ENCODE measurements at places on chromosomes 16 and 17.
A peak's percentile ranks its signal among the peaks of the same experiment; 100 is the strongest.

- DNase-seq, result no peak
Observed at GRCh38 chr17:633641-634101, 81.0 kb downstream of the VPS53 start.

DNA sequence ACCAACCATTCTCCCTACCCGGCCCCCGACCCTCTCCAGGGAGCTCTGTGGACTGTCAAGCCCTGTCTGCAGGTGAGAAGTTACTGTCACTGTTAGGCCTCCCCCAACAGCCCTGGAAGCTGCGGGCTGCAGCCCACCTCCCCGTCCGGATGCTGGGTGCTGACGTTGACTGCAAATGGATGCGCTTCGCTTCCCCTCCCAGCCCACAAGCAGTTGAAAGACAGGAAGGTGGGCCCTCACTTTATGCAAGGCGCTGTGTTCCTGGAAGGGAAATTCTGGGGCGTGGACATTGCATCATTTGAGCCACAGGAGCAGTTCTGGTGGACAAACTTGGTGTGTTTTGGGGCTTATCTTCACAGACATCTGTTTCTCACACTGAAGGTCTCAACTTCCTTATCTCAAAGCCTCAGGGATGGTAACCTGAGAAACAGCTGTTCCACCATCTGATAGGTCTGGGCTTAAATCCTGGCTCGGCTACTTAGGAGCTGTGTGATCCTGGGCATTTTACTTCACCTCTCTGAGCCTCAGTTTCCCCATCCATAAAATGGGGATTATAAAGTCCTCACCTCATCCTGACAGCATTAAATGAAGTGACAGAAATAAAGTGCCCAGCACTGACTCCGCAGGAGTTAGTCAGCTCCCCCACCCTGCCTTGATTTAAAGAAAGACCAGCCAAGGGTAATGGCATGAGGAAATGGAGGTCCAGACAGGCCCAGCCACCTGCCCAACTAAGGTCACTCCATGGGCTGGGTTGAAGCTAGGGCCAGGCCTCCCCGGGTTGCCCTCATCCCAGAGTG lies 4.6 kb upstream of the DRC7 start:
- peak; percentile 11 for DNase-seq

DNA sequence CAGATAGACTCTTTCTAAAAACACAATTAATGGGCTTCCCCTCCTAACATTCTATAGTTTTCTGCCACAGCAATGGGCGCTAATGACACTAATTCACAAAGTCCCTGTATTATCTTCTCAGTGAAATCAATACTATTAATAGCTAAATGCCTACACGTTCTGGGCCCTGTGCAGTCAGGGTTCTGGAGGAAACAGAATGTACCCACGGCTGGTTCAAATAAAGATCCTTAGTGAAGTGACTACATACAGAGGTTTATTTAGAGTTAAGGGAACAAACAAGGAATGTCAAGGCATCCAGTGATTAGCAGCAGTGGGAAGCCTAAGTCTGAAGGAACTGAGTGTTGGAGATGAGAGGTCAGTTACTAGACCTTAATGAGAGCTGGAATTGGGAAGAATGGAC lies 43.5 kb upstream of the MTMR4 start:
- no peak for DNase-seq

DNA sequence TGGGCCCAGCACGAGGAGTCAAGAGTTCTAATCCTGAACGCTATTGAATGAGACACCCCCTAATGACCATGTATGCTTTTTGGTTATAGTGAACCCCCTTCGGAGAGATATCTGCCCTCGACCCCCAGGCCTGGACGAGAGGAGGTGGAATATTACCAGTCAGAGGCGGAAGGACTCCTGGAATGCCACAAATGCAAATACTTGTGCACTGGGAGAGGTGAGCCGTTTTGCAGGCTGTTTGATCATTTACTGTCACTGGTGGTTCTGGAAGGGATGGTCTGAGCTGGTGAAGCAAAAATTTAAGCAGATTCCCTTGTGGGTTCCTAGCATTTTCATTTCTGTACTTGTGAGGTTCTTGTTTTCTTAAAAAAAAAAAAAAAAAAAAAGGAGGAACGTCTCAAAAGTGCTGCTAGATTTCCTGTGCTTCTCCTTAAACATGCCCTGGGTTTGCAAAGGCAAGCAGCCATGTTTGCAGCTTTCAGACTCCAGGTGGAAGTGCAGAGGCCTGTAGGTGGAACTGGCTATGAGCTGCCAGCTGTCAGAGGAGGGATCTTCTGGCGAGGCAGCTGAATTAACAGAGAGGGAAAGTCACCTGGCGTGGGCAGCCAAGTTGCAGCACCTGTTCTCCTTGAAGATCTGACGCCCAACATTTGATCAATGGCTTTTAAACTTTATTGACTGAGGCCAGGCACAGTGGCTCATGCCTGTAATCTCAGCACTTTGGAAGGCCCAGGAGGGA lies 3.5 kb downstream of the MARVELD3 start:
- DNase-seq, result no peak

DNA sequence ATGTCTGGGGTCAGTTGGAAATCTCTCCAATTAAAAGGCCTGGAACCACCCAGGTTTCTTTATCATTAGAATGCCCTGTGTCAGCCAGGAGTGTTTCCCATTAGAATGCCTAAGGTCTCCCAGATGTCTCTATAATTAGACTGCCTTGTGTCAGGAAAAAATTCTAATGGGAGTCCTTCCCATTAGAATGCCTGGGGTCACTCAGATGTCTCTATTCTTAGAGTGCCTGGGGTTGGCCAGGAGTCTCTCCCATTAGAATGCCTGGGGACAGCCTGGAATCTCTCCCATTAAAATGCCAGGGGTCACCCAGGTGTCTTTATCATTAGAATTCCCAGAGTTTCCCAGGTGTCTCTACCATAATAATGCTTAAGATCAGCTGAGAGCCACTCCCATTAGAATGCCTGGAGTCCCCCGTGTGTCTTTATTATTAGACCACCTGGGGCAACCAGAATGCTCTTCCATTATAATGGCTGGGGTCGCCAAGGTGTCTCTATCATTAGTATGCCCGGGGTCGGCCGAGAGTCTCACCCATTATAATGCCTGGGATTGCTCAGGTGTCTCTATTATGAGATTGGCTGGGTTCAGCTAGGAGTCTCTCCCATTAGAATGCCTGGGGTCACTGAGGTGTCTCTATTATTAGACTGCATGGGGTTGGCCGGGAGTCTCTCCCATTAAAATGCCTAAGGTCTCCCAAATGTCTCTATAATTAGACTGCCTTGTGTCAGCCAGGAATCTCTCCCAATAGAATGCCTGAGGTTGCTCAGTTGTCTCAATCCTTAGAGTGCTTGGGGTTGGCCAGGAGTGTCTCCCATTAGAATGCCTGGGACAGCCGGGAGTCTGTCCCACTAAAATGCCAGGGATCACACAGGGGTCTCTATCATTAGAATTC lies 2254.6 kb downstream of the TP53TG3F start:
- DNase-seq, result no peak

- DNase-seq, result no peak
Observed at GRCh38 chr16:21584817-21585216, 14.6 kb upstream of the METTL9 start.

DNA sequence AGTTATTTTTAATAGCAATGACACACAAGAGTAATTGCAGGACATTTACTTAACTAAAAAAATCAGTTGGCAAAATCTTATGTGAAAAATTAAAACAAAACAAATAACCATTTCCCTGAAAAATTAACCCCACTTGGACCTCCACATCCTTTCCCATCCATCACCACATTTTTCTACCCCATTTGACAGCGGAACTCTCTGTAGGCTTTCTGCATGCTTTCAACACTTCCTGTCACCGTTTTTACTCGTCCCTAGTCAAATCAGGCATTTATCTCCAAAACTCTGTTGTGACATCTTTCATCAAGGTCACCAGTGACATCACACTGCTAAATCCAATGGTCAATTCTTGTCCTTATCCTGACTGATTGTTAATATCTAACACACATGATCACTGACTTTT lies 27.5 kb downstream of the KCNJ16 start:
- no peak for DNase-seq

DNA sequence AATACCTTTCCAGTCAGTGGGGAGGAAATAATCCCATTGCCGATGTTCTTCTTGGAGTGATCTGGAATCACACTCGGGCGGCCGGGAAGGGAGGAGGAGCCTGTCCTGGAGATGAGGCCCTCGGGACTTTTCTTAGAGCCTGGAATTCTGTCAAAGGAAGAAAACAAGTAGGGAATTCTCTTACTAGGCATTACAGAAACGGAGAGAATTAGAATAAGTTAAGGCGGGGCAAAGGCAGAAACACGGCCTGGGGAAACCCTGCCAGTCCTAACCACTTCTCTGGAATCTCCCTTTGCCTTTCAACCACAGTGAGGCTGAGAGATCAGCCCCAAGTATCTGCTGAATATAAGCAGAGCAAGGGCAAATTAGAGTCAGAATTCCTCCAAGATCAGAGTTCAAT lies 27.8 kb downstream of the USP36 start:
- no peak for DNase-seq

GRCh38 chr17:79624718-79625478 lies 14.0 kb upstream of the RBFOX3 start:
- no peak for DNase-seq

DNA sequence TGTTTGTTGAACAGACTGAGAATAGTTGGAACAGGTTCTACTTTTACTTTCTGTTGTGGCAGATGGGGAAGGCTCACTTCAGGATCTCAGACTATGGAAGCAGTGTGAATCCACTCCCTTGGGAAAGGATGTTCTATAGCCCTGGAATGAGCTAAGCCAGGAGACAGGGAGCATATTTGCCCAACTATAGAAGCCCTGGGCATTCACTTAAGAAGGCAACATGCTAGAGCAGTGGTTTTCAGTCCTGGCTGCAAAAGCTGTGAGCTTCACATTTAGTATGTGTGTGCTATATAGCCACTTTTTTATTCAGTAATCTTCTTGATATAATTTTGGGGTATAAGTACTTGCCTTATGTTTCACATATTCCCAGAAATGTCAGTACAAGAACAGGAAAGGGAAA lies 1.2 kb upstream of the KRT32 start:
- no peak for DNase-seq

DNA sequence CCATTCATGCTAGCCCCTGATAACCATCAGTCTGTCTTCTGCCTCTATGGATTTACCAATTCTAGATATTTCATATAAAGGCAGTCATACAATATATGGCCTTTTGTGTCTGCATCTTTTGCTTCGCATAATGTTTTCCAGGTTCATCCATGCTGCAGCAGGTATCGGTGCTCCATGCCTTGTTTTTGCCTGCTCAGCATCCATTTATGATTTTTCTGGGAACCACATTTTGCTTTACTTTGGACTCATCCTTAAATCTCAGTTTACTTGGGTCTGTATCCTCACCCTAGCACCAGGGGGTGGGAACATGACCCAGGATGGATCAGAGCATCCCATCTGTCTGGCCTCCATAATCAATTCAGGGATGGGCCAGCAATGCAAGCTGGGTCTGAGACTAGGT lies 325.7 kb downstream of the XYLT1 start:
- DNase-seq, result no peak

- no peak for DNase-seq
Observed at GRCh38 chr17:82228278-82228841, 482 bp upstream of the SLC16A3 start.

- no peak for DNase-seq
Observed at GRCh38 chr16:71867939-71868338, 16.0 kb downstream of the ZNF821 start.

DNA sequence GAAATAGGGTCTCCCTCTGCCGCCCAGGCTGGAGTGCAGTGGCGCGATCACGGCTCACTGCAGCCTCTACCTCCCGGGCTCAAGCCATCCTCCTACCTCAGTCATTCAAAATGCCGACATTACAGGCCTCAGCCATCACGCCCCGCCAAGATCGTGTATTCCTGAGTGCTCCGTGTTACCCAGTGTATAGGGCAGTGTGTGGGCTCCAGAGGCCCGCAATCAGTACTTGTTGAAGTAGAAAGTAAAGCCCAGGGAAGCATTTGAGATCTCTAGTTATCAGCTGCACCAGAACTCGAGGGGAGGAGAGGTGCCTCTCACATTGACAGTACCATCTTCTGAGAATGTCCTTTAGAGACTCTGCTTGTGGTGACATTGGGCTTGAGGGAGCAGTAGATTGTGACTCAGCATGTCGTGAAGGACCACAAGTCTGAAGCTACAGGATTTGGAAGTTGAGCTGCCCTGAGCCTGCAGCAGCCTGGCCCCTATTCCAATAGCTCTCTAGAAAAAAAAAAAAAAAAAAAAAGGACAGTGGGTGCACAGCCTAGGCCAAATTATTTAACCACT lies 1.1 kb upstream of the PRPSAP1 start:
- DNase-seq, result no peak

DNA sequence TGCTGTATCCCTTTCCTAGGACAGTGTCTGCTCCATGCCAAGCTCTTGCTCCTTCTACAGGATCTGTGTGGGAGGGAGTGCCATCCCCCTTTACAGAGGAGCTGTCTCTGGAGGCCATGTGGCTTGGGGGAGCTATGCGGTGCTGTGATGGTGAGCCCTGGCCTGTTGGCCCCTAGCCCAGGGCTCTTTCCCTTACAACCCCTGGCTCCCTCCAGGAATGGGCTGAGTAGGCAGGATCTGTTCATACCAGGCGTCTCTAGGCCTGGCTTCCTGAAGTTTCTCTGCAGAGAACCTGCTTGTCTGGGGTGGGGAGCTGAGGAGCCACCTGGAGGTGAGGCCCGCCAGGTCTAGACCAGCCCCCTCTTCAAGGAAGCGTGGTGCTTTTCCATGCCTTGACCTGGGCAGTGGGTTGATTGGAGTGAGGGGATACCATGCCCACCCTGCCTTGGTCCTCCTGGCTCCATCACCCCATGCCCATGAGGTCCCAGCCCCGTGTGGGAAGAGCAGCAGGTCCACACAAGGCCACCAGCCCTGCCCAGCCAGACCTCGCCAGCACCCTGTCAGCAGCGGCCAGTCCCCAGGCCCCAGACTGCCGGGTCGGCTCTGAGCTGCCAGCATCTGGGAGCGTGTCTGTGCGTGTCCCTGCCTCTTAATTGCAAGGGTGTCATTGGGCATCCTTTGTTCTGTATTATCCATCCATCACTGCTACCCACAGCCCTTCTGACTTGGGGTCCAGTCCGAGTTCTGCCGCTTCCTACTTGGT lies 14.7 kb downstream of the LLGL2 start:
- no peak for DNase-seq

GRCh38 chr17:44673893-44674292 lies 15.7 kb downstream of the CCDC43 start:
- DNase-seq, result no peak

DNA sequence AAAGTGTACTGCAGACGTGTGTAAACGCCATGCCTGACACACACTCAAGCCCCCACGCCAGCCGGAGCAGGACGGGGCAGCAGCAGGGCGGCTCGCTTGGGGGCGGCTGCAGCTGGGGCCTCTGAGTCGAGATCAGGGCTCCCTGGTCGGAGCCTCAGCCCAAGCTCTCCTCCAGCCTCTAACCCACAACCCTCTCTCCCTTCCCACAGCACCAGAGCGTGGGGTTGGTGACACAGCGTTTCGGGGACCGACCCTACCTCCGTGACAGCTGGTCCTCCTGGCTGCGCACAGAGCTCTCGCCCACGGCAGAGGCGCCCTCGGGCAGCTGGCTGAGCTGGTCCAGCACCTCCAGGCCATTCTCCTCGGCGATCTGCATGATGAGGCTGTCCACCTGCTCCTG lies 11.2 kb downstream of the CHMP1A start:
- no peak for DNase-seq

GRCh38 chr16:83908798-83909197 lies 9.9 kb downstream of the MLYCD start:
- no peak for DNase-seq

GRCh38 chr16:65689726-65690125 lies 567.9 kb upstream of the CDH11 start:
- DNase-seq, result no peak

GRCh38 chr16:18782697-18783429 lies 7.3 kb downstream of the RPS15A start:
- no peak for DNase-seq
